Regular cardiac myocyte (primary cell): ENCODE measurements at places on chromosomes 16 and 17. TPM values are rescaled to one million over a fixed set of nuclear protein-coding genes. Genes with fewer than 3 reads are reported as not detected.

SRR gene
- total RNA-seq: 12.7 and 19.7 TPM in 2 replicates

SLC9A5 gene
- 1.2 and 2.3 TPM in 2 replicates for total RNA-seq

PDILT gene
- not detected in 2 replicates for total RNA-seq

ACSM5 gene
- total RNA-seq: 0.19 TPM in 1 of 2 replicates, not detected in the other

KRT222 gene
- under 0.01 TPM in 1 of 2 replicates, not detected in the other for total RNA-seq

MYH11 gene
- under 0.01 and 0.56 TPM in 2 replicates for total RNA-seq
